ENCODE measurements at places on chromosomes 7 and 10.
A peak's percentile ranks its signal among the peaks of the same experiment; 100 is the strongest.

DNA sequence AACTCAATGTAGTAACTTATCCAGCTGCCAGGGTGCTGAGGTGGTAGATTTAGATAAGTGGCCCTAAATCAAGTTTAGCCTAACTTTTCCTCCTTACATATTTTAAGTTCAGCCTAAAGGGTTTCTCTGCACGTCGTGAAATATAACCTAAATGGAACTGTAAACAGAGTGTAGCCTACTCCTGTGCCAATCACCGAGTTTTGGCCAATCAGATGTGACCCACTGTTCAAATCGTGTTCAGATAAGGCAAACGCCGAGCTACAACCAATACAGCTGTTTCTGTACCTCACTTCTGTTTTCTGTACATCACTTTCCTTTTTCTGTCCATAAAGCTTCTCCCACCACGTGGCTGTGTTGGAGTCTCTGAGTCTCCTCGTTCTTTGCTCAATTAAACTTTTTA lies 904.2 kb upstream of the POT1 start:
- DNase-seq: no peak

DNA sequence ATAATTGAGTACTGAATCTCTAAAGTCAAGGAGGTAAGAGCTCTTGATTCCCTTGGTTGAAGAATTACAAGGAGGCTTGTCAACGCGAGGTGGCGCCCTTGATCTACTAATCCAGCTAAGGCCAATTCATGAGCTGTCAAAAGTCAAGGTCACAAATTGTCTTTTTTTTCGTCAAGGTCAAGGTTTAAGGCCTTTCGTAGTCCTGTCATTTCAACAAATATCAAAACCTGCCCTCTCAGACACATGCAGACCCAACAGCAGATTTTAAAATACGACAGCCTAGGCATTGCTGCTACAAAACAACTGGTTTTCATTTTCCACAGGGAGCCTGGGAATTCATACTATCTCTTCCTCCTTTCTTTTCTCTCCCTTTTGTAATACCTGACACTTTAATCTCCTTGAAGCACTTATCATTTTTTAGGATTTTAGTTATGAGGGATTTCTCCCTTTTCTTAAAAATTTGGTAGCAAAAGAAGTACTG lies 3.6 kb downstream of the HOXA13 start:
- peak; percentile 82 for DNase-seq

DNA sequence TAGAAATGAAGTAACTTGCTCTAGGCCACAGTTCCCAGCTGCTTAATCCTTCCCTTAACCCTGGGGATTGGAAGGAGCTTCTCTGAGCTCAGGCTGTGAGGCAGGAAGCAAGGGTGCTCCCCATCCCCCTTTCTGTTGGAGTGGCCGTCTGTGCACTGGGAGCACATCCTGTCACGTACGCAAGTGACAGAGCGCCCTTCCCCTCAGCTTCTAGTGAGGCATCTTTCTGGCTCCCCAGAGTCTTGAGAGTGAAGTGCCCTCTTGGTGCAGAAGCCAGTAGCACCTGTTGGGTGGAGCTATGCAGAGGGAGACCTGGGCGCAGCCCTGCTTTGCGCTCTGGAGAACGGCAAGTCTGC lies 47.8 kb downstream of the SHH start:
- DNase-seq: peak; percentile 3

- no peak for DNase-seq
Measured at GRCh38 chr10:44923611-44924010, 12.5 kb downstream of the TMEM72 start.

DNA sequence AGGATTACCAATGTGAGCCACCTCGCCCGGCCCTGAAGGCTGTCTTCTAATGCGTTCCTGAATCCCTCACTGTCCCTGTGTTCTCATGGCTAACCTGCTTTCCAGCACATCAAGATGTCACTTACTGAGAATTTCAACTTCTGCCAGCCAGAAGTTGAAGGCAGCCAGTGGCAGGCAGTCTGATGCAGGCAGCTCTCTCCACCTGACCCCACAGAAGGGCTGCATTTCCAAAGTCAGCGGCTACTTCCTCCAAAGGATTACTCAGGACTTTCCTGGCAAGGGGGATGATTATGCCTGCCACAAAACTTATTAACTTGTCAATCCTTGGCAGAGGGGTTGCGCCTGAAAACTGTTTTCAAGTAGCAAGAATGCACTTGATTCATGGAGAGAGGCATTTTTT lies 1219.4 kb downstream of the TYW1 start:
- DNase-seq: no peak

- no peak for DNase-seq
Measured at GRCh38 chr10:63007112-63007511, 126.0 kb upstream of the NRBF2 start.

Measured in effector memory CD8-positive, alpha-beta T cell (primary cell).